ENCODE measurements at places on chromosomes 5 and 9.

GRCh38 chr9:120643061-120643460 lies 63.1 kb upstream of the CDK5RAP2 start:
- DNase-seq: no peak

GRCh38 chr5:170497311-170498038 lies 6.3 kb upstream of the KCNIP1 start:
- DNase-seq: no peak

DNA sequence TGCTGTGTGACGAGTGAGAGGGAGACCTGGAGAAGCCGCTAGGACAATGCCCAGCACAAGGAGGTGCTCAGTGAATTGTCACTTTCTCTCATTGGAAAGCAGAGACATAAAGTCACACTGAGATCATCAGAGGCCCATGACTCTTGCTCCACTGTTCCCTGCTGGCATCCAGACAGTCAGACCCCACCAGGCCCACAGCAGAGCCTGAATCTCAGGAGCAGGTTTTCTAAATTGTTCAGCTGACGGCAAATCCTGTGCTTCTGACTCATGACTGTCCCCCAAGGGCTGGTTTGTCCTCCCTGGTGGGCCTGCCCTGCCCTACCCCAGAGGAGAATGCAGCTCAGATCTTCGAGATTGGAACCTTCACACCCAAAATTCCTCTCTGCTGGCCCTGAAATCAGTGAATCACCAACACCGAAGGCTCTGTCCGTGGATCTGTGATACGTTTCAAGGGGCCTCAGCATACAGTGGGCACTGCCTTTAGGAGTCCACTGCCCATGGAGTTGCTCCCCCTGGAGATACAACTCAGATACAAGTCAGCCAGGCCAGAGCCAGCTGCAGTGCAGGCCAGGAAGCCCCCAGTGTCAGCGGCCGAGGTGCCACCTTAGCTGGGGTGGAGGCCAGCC lies 2.7 kb downstream of the PTGES start:
- no peak for DNase-seq

- DNase-seq: no peak
Measured at GRCh38 chr5:131210151-131210510, 39.4 kb downstream of the LYRM7 start.

- no peak for DNase-seq
Measured at GRCh38 chr9:101220341-101220740, 164.5 kb downstream of the BAAT start.

- peak; percentile 30 for DNase-seq
Measured at GRCh38 chr9:128554155-128554862, 1.9 kb downstream of the SPTAN1 start.

GRCh38 chr9:126373241-126373640 lies 46.6 kb downstream of the MVB12B start:
- no peak for DNase-seq

- DNase-seq: no peak
Measured at GRCh38 chr9:128215491-128216409, 12.6 kb downstream of the DNM1 start.

GRCh38 chr5:169874621-169875020 lies 105.7 kb downstream of the INSYN2B start:
- DNase-seq: no peak

GRCh38 chr5:53080271-53080670 lies 29.3 kb downstream of the MOCS2 start:
- DNase-seq: no peak

DNA sequence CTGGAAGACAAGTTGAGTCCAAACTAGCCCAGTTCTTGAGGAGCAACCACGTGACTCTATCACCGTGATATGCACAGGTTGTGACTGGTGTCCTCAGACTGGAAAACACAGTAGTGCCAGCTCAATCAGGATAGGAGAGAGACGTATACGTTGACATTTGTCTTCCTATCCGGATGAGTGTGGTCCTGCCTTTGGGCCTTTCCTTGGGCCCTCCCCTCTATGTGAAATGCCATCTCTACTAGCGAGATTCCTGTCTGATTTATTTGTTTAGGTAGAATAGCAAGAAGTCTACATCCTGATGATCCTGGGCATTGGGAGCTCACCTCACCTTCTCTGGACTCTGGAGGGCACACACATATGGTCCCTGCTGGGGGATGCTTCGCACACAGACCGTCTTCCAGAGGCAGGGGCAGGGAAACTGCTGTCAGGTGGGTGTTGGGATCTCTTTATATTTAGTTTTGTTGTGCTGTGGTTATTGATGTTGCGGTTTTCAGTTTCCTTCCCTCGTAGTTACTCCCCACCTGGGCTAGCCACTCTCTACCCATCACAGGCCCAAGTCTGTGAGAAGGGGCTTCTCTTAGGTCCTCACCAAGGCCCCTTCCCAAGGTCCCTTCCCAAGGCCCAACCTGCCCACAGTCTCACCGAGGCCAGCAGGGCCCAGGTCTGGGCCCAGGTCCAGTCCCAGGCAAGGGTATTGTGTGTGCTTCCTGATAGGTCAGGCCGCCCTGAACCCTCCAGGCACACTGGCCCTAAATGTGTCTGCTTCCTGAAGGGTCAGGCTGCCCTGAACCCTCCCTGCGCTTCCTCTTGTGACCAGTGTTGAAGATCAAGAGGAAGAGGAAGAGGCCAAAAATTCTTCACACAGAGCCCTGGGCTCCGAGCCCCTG lies 19.0 kb upstream of the SPINK4 start:
- DNase-seq: no peak

DNA sequence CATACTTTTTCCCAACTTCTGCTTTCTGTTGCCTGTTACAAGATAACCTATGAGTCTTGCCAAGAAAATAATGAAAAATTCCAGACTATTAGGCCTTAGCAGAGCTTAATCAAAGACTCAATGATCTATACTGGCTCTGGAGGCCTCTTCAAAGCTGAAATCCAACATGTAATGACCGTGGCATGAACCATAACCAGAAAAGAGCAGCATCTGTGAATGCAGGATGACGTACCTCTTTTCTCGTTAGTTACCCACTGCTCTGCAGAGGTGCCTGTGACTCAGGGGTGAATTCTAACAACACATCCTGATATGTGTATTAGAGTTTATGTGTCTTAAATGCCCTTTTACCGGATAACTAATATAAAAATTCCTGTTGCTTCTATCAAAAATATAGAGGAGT lies 645.4 kb downstream of the PRELID2 start:
- no peak for DNase-seq

DNA sequence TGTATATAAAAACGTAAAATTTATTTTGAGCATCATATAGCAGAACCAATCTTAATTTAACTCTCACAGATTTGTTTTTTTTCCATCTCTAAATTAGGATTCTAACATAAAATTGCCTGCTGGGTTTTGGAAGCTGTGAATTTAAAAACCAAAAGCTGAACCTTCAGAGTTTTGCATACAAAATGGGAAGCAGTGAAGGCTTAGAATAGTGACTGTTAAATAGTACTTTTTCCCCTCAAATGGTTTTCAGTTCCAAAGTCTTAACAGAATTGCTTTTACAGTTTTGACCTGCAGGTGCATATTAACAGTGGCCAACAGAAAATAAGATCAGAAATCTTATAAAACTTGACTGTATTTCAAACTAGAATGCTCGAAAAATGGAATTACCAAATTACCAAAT lies 55.1 kb upstream of the LVRN start:
- no peak for DNase-seq

GRCh38 chr9:81231011-81231410 lies 458.3 kb downstream of the TLE1 start:
- DNase-seq: no peak

DNA sequence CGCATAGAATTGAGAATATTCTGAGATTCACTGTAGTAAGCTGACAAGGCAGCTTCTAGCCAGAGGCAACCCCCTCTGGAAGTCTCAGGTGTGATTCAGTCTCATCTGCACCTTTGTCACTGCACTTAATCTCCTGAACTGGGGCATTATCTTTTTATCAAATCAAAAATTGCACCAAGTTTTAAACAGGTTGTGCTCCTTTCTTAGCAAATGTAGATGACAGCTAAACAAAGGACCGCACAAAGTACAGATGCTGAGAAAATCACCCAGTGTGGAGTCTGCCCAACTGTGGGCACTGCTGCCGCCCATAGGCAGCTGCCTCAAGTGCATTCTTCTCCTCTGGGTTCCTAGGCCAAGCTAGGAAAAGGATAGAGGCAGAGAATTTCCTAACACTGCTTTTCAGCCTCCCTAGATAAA lies 51.1 kb downstream of the STARD4 start:
- DNase-seq: no peak

- no peak for DNase-seq
Measured at GRCh38 chr5:175436359-175436758, 7.6 kb downstream of the DRD1 start.

GRCh38 chr5:147065071-147065470 lies 169.8 kb upstream of the STK32A start:
- no peak for DNase-seq

DNA sequence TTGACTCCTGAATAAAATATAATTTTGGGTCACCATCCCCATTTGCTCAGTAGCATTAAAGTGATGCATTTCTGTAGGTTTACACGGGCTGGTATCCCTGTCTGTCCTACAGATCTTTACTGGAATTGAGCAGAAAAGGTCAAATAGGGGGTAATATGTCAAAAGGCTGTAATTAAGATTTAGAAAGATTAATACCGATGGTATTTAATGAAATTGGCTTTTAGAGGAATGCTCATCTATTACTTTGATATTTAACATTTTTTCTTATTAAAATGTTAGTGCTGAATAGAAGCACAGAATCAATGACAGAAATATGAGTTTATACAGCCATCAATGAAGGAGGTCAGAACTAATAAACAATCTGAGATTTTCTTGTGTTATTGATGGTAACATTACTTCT lies 1762.2 kb upstream of the WWC1 start:
- DNase-seq: no peak

DNA sequence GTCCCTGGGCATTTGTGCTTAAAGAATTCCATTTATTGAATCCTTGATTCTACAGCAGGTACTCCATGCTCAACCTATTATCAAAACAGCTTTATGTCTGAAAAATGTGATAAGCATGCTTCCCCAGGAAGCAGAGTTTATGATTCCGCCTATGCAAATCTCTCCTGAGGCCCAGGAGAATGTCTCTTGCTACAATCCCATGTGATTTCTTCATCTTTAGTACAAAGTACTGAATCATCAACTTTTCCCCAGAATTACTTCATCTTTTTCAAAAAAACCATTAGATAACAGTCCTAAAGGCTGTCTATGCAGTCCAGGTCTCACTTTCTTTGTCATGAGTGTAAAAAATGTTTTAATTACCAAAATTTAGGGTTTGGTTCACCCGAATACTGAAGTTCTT lies 130.2 kb upstream of the ADAMTSL1 start:
- DNase-seq: no peak

DNA sequence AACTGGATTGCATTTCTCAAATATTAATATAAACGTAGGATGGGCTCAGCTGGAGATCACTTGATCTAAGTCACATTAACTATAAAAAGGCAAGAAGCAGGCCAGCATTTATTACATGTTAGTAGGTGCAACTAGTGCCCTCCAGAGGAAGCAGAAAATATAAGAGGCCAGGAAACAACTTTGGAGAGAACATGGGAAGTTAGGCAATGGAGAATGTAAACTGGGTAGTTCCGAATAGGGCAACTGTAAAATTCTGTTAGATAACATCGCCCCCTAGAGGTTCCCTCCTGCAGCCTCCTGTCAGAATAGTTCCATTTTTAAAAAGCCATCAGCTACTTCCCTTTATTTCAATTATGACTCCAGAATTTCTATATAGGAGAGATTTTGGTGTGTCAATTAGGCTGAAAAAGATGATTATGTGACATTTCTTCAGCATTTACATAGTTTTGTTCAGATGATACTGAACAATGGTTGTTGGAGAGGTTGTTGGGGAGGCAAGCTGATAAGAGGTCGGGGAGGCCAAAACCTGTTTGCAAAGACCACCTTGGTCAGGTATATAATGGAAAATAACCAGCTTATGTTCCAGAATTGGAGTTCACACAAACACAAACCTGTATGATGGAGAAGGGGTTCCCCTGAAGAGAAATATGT lies 22.4 kb downstream of the CCL28 start:
- peak; percentile 69 for DNase-seq

DNA sequence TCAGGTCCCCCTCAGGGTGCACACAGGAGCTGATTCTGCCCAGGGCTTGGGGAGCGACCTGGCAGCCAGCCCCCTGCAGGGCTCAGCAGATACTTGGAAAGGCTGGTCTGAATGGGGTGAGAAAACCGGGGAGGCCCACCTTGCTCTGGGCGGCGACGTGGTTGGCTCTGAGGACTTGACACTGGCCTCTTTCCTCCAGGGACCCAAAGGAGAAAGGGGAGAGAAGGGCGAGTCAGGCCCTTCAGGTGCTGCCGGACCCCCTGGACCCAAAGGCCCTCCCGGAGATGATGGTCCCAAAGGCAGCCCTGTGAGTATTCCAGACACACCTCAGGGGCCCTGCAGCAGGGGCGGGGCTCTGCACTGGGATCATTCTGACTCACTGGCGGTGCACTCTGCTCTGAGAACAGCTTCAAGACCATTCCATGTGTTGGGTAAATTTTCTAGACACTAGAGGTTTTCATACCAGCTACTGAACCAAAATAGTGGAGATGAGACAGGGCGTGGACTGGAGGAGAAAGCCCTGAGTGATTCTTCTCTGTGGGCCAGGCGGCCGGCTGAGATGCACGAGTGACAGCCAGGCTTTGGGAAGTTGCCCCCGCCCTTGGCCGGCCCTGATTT lies 65.9 kb upstream of the FCN2 start:
- DNase-seq: no peak

- DNase-seq: no peak
Measured at GRCh38 chr9:1013021-1013420, 36.6 kb downstream of the DMRT3 start.

DNA sequence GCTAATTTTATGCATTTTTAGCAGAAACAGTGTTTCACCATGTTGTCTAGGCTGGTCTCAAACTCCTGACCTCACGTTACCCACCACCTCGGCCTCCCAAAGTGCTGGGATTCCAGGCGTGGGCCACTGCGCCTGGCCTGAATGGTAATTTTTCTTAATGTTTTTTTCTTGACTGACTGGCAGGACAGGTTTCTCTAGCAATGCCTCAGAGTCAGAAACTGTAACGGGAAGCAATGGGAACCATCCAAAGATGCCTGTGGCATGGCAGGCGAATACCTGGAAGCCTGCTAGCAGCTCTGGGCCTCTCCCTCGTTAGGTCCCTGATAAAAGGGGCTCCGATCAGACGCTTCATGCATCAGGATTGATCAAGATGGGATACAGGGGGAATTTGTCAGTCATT lies 639.2 kb downstream of the NR2F1-AS1 start:
- DNase-seq: no peak

DNA sequence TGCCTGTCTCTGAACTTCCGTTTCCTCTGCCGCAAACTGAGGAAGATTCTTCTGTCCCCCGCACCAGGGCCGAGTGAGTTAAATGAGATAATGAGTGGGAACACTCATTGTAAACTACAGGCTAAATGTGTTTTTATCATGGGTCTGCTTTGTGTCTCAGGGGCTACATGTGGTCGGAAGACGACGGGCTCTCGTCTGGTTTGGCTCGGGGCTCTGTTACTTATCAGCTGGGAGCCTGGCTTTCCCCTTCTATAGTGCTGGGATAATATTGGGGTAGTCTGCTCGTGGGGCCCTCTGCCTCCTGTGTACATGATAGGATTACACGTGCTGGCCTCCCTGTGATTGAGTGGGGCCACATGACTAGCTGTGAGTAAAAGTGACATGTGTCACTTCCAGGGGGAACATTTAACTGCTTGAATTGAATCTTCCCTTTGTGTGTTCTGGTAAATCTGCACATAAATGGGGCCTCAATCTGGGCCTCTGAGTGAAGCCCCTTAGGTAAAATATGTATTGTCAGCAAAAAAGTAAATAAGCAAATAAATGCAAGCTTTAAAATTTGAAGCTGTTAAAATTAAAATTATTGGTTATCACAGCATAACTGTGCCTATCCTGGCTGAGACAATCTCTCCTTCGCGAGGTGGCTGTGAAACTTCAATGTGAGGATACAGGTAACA lies 86.9 kb upstream of the SH3PXD2B start:
- DNase-seq: no peak
